NCI-H1105 treated with DMSO at 0.1 percent for 48 hours (cell line): ENCODE measurements at places on chromosomes 5 and 9.
A peak's percentile ranks its signal among the peaks of the same experiment; 100 is the strongest.

- peak; percentile 13 for DNase-seq
Observed at GRCh38 chr5:154712518-154713437, 42.4 kb upstream of the LARP1 start.

GRCh38 chr9:119667163-119667562 is 297.9 kb upstream of the BRINP1 start:
- no peak for DNase-seq

- DNase-seq: no peak
Observed at GRCh38 chr9:116394894-116395698, 241.5 kb downstream of the PAPPA start.

- no peak for DNase-seq
Observed at GRCh38 chr5:151522226-151522625, 68.9 kb downstream of the FAT2 start.

DNA sequence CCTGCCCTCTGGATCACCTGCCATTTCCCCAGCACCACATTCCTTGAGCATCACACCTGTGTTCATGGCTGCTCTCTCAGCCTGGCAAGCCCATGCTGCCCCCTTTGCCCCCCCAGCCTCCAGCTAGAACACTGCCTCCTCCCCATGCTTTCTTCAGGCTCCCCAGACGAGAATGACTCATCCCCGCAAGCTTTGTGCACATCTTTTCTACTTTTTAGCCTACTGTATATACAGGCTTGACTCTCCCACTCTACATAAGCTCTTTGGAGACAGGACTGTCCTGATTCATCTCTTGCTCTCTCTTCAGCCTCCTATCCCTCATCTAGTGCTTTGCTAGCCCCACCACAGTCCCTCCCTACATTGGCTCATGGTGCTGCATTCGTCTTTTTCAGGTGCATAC is 19.9 kb upstream of the GLIPR2 start:
- DNase-seq: no peak
